NCI-H2171 (cell line): ENCODE measurements at places on chromosomes 5 and 9.

DNA sequence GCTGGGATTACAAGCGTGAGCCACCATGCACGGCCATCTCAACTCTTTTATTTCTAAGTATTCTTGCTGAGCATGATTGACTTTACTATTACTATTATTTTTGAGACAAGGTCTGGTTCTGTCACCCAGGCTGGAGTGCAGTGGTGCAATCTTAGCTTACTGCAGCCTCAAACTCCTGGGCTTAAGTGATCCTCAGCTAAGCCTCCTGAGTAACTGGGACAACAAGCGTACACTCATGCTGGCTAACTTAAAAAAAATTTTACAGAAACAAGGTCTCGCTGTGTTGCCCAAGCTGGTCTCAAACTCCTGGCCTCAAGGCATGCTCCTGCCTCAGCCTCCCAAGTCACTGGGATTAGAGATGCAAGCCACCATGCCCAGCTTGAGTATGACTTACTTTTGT lies 443.7 kb downstream of the ARHGEF28 start:
- no peak for DNase-seq

- no peak for DNase-seq
Measured at GRCh38 chr5:36679221-36679989, 73.0 kb downstream of the SLC1A3 start.

GRCh38 chr5:57327561-57328367 lies 153.9 kb downstream of the GPBP1 start:
- no peak for DNase-seq

- no peak for DNase-seq
Measured at GRCh38 chr5:1464096-1464446, 18.8 kb upstream of the SLC6A3 start.

DNA sequence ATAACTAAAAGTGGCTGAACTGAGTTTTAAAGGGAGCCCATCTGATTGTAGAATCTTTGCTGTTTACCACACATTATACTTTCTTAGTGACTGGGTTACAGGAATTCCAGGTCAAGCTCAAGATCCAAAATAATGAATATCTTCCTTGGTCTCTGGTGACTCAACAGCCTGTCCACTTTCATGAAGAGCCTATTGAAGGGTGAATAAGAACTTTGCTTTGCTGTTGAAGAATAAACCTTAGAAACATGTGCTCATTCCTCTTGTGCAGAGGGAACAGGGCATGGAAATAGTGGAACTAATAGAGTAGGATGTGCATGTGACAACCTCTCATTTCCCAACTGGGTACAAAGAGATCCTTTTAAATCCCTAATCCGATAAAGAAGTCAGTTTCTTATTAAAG lies 21.4 kb downstream of the ALDH1A1 start:
- no peak for DNase-seq

DNA sequence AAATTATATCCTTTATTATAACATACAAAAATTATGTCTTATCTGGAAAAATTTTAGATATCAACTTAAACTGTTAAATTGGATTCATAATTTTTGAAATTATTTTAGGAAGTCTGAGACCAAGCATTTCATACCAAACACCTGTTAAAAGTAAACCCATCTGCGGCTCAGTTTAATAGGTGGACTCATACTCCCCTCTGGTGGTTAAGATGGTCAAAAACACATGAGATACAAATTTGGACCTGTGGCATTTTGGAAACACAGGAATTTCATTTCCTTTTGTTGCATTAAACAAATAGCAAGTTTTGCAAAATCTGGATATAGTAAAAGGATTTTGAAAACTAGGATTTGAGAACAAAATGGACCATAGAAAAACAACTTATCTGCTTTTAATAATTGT lies 53.7 kb downstream of the RGMB start:
- peak; percentile 7 for DNase-seq

GRCh38 chr9:17810728-17811571 lies 232.1 kb downstream of the SH3GL2 start:
- DNase-seq = peak; percentile 51

- DNase-seq = no peak
Measured at GRCh38 chr5:6449465-6450158, 953 bp downstream of the UBE2QL1 start.

DNA sequence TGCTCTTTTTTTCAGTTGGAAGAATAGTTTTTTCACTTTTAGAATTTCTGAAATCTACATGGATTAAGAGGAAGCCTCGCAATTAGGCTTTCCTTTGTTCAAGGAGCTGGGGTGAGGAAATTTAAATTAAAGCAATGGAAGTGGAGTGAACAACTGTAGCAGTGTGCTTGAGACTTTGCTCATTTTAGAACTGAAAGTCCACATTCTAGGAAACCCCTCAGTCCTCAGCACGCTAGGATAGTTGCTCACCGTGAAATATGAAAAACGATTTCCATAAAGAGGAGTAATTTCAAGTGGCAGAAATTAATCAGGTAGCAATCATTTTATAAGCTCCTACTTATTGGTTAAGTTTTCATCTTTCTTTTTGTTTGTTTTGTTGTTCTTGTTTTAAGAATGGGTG lies 243.0 kb upstream of the ITGA1 start:
- no peak for DNase-seq

DNA sequence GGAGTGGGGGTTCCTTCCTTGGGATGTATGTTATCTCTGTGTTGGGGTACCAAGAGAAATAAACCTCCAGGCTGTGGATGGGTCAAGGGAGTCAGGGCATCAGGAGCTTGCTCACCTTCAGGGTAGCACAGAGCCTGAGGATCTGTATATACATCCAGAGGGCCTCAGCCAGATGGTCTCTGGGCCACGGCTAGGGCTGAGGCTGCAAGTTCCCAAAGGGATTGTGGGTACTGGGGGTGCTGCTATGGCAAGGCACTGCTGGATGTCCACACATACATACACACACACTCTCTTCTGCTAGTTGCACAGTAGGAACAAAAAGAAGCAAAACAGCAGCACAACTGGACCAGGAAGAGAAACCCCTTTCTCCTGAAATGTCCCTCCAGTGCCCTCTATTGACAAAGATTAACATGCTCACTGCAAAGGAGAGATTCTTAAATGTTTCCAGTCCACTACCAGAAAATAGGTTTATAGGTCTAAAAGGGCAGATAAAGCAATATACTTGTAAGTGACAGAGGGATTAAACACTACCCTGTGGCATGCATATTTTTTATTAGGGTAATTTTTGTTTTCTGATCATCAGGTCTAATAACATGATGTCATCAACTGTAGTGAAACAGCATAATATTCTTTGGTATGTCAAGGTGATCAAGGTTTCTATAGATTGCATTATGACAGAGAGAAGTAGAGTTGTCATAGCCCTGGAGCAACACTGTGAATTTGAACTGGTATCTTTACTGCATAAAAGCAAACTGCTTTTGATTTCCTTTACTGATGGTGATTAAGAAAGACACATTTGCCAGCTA lies 56.3 kb upstream of the KCNN2 start:
- no peak for DNase-seq

GRCh38 chr9:134065612-134066419 lies 2.0 kb downstream of the BRD3 start:
- DNase-seq = no peak

- no peak for DNase-seq
Measured at GRCh38 chr5:179679014-179679674, 1.7 kb downstream of the CBY3 start.

GRCh38 chr5:78540335-78541085 lies 108.1 kb downstream of the LHFPL2 start:
- no peak for DNase-seq

DNA sequence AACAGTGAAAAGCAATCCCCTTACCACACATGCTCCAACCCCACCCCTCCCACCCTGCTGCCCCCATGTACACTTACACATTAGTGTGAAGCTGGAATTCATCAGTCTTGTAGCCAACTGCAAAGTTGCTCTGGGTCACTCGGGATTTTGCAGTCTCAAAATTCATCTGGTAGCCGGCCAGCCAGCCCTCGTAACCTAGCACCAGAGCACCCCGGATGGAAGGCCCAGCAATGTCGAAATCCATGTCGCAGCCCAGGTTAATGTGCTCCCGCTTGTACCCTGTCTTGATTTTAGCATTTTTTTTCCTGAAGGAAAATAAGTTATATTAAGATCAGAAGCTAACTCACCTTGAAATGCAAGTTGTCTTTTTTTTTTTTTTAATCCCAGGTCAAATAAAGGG lies 12.2 kb upstream of the C5orf15 start:
- no peak for DNase-seq

DNA sequence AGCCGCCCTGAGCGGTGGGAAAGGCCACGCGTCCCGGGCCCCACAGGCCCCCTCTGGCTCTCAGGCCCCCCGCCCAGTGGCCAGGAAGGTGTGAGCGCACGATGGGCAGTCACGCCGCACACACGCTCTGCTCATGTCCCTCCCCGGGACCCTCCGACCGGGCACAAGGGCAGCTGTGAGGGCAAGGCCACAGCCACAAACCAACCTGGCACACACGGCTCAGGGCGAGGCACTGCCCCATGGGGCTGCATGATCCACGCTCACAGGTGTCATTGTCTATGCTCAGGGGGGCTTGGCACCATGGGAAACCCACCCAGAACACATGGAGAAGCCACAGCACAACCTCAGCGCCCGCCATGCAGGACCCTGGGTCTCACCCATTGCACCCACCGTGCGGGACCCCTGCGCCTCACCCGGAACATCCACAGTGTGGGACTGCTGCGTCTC lies 51.3 kb downstream of the SLC12A7 start:
- no peak for DNase-seq

- DNase-seq = no peak
Measured at GRCh38 chr9:119179701-119180100, 189.5 kb downstream of the BRINP1 start.

DNA sequence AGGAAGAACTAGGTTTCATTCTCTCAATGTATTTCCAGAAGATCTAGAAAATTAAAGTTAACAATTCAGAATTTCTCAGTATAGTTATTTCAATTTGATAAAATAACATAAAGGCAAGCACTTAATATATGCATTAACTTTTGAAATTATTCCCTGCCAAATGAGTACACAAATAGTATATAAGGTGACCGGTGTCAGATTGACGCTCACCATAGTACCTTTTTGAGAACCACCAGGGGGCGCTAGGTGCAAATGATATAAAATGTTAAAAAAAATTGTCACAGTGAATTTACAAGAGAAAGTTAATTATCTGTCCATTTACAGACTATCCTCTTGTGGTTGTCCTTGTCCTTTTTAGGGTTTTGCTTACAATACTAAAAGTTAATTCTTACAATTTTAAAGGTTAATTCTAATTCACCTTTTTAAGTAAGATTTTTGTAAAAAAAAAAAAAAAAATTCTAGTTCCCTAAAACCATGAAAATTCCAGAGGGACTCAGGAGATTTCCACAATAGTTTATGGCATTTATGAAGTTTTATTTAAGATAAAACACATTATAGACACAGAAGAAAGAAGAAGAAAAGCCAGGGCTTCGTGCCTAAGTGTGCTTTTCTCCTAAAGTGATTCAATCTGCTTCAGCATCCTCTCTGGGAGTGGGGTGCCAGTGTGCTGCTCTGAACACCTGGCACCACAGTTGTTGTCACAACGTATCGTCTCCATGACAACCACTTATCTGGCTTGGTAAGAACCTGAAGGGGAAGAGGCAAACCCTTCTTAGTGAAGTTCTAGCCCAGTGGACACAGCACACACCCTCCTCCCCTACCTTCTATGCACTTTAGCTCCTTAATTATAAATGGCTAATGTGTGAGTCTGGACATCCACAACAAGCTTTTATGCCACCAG lies 1.7 kb downstream of the ADAMTS16 start:
- peak; percentile 71 for DNase-seq

DNA sequence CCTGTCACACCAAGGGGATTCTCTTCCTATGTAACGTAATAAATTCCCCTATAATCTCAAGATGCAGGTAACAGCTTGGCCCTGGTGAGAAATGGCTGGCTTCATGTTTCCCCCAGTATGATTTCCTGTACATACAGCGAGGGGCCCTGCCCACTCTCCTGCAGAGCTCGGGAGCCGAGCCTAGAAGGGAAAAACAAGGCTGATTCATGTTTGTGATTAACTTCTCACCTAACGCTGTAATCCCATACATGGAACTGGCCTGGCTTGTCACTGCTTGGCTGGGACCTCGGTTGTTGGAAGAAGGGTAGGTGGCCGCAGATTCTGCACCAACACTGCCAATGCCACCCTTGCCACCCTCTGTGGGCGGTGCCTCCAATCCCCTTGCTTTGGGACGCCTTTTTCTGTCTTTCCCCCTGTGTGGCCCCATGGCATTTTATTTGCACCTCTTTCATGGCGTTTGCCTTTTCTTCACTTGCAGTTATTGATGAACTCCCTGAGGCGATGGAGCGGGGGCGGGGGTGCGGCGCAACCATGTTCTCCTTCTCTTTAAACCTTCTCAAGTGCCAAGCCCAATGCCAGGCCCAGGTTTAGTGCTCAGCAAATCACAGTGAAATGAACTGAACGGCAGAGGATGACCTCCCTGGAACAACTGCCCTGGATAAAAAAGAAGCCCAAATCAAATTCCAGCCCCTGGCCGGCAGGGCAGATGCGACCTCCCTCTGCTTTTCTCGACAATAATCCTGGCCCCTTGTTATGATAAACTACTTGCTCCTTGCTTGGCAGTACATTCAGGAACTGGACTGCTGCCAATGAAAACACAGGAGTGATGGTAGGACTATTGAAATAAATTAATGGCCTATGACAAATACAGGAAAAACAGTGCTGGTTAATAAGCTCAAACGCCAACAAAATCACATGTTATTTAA lies 108.1 kb downstream of the TMEM174 start:
- no peak for DNase-seq

- no peak for DNase-seq
Measured at GRCh38 chr5:21181609-21182125, 1193.7 kb upstream of the CDH18 start.

DNA sequence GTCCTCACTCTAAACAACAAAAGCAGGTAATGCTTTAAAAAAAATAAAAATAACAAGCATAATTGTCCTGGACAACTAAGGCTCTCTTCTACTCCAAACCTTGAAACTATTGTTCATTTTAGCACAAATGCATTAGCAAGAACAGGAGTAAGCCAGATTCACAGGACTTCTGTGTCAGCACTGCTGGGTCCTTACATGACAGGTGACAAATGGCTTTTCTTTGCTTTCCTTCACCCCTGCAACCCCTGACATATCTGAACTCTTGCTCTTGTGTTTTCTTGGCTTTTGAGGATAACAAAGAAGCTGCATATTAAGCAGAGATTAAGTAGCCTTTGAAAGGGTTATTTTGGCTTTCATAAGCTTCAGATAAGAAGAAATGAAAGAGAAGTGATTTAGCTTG lies 71.1 kb downstream of the ZNF474 start:
- DNase-seq = no peak

- DNase-seq = no peak
Measured at GRCh38 chr9:96222132-96222531, 79.8 kb downstream of the HSD17B3 start.

GRCh38 chr5:61348447-61348846 lies 16.4 kb downstream of the ZSWIM6 start:
- no peak for DNase-seq

- DNase-seq = no peak
Measured at GRCh38 chr5:150640311-150641005, at the start of gene SYNPO. SYNPO (plus strand) TSS chr5:150640660; CDS start chr5:150648276, 7,616 bp downstream.
